ENCODE measurements at places on chromosomes 2 and 18.

DNA sequence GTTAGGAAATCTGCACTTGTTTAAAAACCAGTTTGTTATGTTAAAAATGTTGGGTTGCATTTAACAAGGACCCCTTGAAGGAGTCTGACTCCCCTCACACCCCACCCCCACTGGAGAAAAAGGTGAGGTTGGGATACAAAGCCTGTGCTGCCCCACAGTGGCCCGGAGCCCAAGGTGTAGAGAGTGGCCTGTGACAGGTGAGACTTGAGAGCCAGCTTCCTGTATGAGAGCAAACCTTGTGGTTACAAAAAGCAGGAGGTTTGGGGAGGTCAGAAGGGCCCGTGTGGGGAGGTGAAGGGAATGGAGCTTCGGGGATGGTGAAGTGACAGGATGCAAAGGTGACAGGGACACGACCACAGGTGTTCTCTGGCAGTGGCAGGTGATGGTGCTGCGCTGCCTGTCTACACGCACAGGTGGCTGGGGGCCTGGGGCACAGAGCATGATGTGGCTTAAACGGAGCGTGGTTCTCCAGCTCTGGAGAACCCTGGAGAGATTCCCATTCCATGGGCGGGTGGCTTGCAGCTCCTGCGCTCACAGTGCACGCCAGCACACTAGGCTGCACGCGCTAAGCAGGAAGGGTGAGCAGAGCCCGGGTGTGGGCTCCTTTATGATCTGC lies 29.0 kb downstream of the IMPA2 start:
- DNase-seq = no peak

- DNase-seq = no peak
Observed at GRCh38 chr18:51038110-51038509, 8.1 kb downstream of the SMAD4 start.

GRCh38 chr2:121075006-121075551 lies 209.9 kb downstream of the TFCP2L1 start:
- DNase-seq = no peak

DNA sequence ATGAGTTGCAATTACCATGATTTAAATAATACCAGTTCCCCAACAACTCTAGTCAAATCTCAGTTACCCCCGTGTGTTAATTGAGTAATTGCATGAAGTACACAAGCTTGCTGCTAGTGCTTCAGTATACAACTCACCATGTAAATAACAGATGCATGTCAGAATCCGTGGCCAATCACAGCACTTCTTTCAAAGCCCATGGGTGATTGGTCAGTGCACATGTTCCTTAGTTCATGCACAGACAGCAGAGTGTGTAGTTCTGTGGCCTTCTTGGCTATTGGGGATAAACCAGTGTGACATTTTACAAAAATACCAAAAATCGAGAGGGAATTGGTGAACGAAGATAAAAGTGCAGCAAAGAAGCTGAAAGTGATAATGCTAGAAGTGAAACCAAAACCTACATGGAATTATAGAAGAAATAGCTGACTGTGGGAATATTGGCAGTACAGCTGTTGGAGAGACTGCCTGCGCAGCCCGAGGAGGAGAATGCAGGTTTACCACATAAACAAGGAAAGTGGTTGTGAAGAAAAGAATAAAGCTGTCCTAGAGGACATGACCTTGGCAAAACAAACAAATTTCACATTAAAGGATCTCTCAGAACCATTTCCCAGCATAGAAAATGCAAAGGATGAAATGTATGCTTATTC lies 59.4 kb downstream of the NEDD4L start:
- no peak for DNase-seq

DNA sequence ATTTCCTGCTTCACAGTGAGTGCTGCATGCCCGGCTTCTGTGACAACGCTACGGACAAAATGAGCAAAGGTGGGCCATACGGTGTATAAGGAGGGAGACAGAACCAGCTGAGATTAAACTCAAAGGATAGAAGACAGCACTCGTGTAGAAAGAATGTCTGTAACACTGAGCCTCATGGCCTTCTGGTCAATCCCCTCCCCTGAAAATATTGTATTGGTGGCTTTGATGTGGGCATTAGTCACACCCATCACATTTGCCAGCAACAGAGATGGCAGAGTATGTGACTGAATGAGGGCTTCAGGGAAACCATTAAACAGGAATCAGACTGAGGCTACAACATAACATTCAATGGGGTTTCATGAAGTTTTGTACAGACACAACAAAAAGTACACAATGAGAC lies 287.8 kb upstream of the CCDC68 start:
- no peak for DNase-seq

Measured in CD4-positive, alpha-beta T cell treated with Interleukin-6 at 100 ng/mL for 8 hours (primary cell).